ENCODE measurements at places on chromosomes 4 and X.

- H3K27me3 ChIP-seq, result no peaks in the 10 kb centered on the region
- no peak overlapping the region for H3K4me3 ChIP-seq
- H3K4me1 ChIP-seq, result peaks cover 8% of the 10 kb centered on the region
- H3K36me3 ChIP-seq, result no peaks in the 10 kb centered on the region
Measured at GRCh38 chrX:12994321-12994720, 19.4 kb downstream of the TMSB4X start.

DNA sequence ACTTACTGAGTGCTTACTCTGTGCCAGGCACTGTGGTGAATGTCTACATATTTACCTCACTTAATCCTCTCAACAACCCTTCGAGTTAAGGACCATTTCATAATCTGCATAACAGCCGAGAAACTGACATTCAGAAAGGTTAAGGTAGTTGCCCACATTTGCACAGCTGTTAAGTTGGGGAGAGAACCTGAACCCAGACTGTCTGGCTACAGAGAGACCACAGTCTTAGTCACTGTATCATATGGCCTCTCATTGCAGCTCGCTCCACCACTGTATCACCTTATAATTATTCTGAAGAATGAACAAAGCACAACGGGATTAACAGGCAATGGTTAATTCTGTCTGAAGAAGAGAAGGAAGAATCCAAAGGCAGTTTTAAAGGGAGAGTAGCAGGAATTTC, 98.5 kb downstream of the ADGRA3 start:
- no peak overlapping the region for H3K4me3 ChIP-seq
- H3K36me3 ChIP-seq, result no peaks in the 10 kb centered on the region
- H3K27me3 ChIP-seq, result no peaks in the 10 kb centered on the region
- H3K27ac ChIP-seq, result no peak overlapping the region
- no peak for DNase-seq
- H3K4me1 ChIP-seq, result no peaks in the 10 kb centered on the region

GRCh38 chr4:152165146-152165545, 370.7 kb downstream of the FBXW7 start:
- H3K27ac ChIP-seq, result no peak overlapping the region
- no peaks in the 10 kb centered on the region for H3K27me3 ChIP-seq
- no peak for DNase-seq
- H3K4me1 ChIP-seq, result peaks cover 5% of the 10 kb centered on the region

- no peak overlapping the region for H3K4me3 ChIP-seq
- peak; percentile 51 for DNase-seq
- no peaks in the 10 kb centered on the region for H3K36me3 ChIP-seq
- no peak overlapping the region for H3K27ac ChIP-seq
Measured at GRCh38 chrX:68732906-68733493, 85.5 kb downstream of the STARD8 start.

DNA sequence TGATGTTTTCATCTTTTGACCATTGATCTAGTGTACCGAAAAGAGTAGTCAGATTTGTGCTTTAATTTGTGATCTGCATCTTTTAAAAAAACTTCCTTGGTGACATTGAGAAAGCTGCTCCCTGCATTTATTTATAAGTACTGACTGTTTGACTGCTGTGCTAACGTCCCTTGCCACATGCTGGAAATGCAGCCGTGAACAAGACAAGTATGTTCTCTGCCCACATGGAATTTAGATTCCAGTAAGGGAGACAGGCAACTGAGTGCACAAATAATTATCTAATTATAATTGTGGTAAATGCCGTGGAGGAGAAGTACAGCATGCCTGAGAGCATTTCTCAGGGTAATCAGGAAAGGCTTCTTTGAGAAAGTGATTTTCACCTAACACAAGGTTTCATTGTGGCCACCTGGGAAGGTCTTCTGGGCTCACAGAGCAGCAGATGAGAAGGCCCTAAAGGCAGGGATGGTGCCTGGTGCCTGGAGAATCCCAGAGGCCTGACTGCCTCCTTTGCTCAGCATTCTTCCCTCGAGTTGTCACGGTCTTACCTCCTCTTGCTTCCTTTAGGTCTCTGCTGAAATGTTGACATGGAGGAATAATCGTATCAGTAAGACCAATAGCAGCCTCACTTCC, 55.8 kb downstream of the PTTG2 start:
- no peak overlapping the region for H3K27ac ChIP-seq
- no peaks in the 10 kb centered on the region for H3K27me3 ChIP-seq
- no peak for DNase-seq
- no peak overlapping the region for H3K4me3 ChIP-seq

GRCh38 chr4:53702334-53703266, 111.3 kb upstream of the LNX1 start:
- H3K4me1 ChIP-seq, result peaks cover 13% of the 10 kb centered on the region
- H3K27me3 ChIP-seq, result peaks cover 3% of the 10 kb centered on the region
- no peak for DNase-seq
- H3K4me3 ChIP-seq, result peak overlapping the region; percentile 55
- H3K27ac ChIP-seq, result peak overlapping the region; percentile 56

- no peak overlapping the region for H3K27ac ChIP-seq
- peaks cover 4% of the 10 kb centered on the region for H3K27me3 ChIP-seq
- DNase-seq, result no peak
- H3K36me3 ChIP-seq, result peaks cover 30% of the 10 kb centered on the region
Measured at GRCh38 chr4:4794421-4794820, 65.0 kb upstream of the MSX1 start.

GRCh38 chr4:112894951-112895350, 154.5 kb upstream of the ANK2 start:
- H3K36me3 ChIP-seq, result no peaks in the 10 kb centered on the region
- no peak overlapping the region for H3K27ac ChIP-seq
- H3K4me1 ChIP-seq, result no peaks in the 10 kb centered on the region
- peaks cover 3% of the 10 kb centered on the region for H3K27me3 ChIP-seq
- DNase-seq, result no peak

DNA sequence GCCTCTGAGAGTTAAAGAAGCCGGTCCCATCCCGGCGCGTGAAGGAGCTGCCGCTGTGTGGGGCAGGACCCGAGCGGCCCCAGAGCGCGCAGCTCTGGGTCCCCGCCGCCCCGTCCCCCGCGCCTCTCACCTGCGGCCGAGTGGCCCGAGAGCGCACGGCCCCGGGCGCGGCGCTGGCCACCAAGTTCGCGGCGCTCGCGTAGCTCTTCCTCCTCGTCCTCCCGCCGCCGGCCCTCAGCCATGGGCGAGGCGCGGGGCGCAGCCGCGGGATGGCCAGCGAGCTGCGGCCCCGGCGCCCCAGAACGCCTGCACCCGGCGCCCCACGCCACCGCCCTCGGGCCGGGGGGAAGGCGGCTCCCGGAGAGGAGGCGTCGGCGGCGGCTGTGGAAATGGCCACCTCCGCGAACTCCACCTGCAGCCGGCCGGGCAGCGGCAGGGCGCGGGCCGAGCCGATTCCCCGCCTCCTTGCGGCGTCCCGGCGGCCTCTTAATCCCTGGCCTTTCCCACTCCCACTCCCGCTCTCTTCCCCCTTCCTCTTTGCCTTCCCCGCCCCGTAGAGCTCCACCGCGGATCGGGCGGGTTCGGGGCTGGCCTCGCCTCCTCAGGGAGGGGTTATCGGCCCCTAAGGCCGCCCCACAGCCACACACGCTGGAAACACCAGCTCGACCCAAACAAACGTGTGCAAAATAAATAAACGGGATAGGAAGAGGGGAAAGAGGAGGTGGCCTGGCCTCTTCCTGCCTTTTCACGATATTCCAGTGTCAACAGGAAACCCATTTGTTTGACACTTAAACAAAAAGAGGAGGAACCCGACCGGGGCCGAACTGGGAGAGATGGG, at the start of gene SH3D19:
Gene SH3D19, minus strand, starts transcription at position 495 of the 838 bp plus-strand sequence. Its CDS starts 253 bp downstream, at position 242.
- peaks cover 5% of the 10 kb centered on the region for H3K36me3 ChIP-seq
- peaks cover 15% of the 10 kb centered on the region for H3K4me1 ChIP-seq
- peaks cover 54% of the 10 kb centered on the region for H3K27me3 ChIP-seq
- no peak for DNase-seq

DNA sequence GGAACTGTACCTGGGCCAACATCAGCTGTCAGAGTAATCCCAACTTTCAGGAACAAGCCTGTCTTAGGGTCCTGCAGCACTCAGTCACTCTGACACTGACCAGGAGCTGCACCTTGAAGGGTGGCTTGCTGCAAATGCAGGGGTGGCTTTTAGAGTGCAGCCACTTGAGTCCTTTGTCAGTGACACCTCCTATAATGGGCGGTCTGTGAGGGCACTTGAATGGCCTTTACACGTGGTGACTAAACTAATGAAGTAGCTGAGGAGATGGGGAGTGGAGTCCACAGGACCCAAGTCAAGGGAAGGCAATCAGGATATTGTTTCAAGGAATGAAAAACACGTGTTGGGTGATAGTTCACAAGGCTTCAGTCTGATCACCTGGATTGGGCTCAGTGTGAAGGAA, 11.1 kb upstream of the LNX1 start:
- no peak overlapping the region for H3K4me3 ChIP-seq
- peaks cover 33% of the 10 kb centered on the region for H3K27me3 ChIP-seq
- no peaks in the 10 kb centered on the region for H3K4me1 ChIP-seq
- no peak for DNase-seq

DNA sequence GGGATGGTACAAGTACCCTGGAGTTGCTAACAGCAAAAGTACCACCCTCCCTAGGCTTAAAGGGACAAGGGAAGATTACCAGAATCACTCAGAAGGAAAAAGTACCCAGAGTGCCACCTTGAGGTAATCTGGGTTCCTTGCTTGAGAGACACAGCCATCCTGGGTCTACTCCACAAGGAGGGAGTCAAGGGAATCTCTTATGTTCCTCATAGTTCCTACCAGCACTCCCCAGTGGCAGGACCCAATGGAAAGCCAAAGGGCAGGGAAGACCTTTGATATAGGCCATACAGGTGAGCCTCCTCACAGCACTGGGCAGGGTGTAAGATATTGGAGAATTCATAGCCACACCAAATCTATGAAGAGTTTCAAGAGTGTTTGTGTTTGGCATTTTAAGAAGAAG, 5.7 kb downstream of the IL2 start:
- H3K27ac ChIP-seq, result no peak overlapping the region
- H3K4me1 ChIP-seq, result peaks cover 12% of the 10 kb centered on the region
- peaks cover 28% of the 10 kb centered on the region for H3K27me3 ChIP-seq
- H3K36me3 ChIP-seq, result no peaks in the 10 kb centered on the region
- H3K4me3 ChIP-seq, result no peak overlapping the region

GRCh38 chr4:168835880-168836454, 174.1 kb downstream of the CBR4 start:
- H3K4me3 ChIP-seq, result no peak overlapping the region
- H3K27ac ChIP-seq, result no peak overlapping the region
- H3K27me3 ChIP-seq, result peaks cover 31% of the 10 kb centered on the region
- no peaks in the 10 kb centered on the region for H3K36me3 ChIP-seq

- no peaks in the 10 kb centered on the region for H3K4me1 ChIP-seq
- H3K36me3 ChIP-seq, result peaks cover 4% of the 10 kb centered on the region
- no peak for DNase-seq
- H3K4me3 ChIP-seq, result no peak overlapping the region
- no peaks in the 10 kb centered on the region for H3K27me3 ChIP-seq
Measured at GRCh38 chrX:84336646-84337045, 148.6 kb upstream of the RPS6KA6 start.

- H3K4me3 ChIP-seq, result no peak overlapping the region
- peaks cover 77% of the 10 kb centered on the region for H3K36me3 ChIP-seq
- H3K27me3 ChIP-seq, result no peaks in the 10 kb centered on the region
Measured at GRCh38 chrX:2351321-2351720, 149.5 kb downstream of the DHRSX start.

DNA sequence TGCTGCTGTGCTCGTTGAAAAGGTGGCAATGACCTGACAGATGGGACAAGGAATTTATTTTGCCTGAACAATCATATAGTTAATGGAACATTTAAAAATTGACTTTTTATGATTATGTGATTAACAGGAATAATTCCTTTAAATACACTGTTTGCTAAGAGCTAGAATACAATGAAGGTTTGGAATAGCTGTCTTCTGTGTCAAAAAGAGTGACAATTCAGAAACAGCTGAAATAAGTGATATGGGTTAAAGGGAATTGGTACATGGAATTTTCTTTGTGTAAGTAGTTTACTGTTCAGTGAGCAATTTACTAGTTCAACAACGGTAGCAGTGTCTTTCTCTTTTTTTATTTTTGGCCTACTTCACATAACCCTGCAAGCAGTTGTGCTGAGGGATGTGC, 1083.5 kb upstream of the GRID2 start:
- H3K27me3 ChIP-seq, result no peaks in the 10 kb centered on the region
- DNase-seq, result no peak
- H3K27ac ChIP-seq, result no peak overlapping the region
- H3K4me1 ChIP-seq, result no peaks in the 10 kb centered on the region
- no peaks in the 10 kb centered on the region for H3K36me3 ChIP-seq
- H3K4me3 ChIP-seq, result no peak overlapping the region

- H3K4me1 ChIP-seq, result no peaks in the 10 kb centered on the region
- DNase-seq, result no peak
- no peak overlapping the region for H3K27ac ChIP-seq
- H3K27me3 ChIP-seq, result no peaks in the 10 kb centered on the region
Measured at GRCh38 chrX:133454924-133455323, 39.6 kb upstream of the GPC4 start.

GRCh38 chrX:56615282-56615681, 51.9 kb downstream of the UBQLN2 start:
- H3K36me3 ChIP-seq, result peaks cover 2% of the 10 kb centered on the region
- H3K4me3 ChIP-seq, result no peak overlapping the region
- H3K27ac ChIP-seq, result no peak overlapping the region

DNA sequence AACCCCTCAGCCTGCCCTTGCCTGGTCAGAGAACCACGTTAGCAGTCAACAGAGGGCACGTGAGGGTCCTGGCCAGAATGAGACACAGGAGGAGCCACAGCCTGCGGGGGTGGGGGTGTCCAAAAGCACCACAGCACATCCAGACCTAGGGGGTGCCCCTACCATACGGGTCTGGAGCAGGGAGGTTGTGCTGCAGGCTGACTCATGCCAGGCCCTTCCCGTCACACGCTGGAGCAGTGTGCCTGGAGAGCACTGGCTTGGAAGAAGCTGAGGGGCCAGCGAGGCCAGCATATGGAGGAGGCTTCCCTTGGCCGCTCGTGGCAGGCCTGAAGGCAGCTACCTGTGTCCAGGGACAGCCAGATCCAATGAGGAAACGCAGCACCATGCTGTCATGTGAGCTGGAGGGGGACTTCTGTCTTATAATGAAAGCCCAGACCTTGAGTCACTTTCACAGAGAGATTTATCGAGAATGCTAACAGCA, 1.5 kb upstream of the IRAK1 start:
- DNase-seq, result no peak
- peaks cover 25% of the 10 kb centered on the region for H3K4me1 ChIP-seq
- no peak overlapping the region for H3K27ac ChIP-seq
- H3K27me3 ChIP-seq, result no peaks in the 10 kb centered on the region
- H3K36me3 ChIP-seq, result no peaks in the 10 kb centered on the region
- no peak overlapping the region for H3K4me3 ChIP-seq

- H3K36me3 ChIP-seq, result no peaks in the 10 kb centered on the region
- DNase-seq, result no peak
- no peaks in the 10 kb centered on the region for H3K4me1 ChIP-seq
- peak overlapping the region; percentile 23 for H3K27ac ChIP-seq
Measured at GRCh38 chr4:186161138-186161537, 30.2 kb upstream of the CYP4V2 start.

DNA sequence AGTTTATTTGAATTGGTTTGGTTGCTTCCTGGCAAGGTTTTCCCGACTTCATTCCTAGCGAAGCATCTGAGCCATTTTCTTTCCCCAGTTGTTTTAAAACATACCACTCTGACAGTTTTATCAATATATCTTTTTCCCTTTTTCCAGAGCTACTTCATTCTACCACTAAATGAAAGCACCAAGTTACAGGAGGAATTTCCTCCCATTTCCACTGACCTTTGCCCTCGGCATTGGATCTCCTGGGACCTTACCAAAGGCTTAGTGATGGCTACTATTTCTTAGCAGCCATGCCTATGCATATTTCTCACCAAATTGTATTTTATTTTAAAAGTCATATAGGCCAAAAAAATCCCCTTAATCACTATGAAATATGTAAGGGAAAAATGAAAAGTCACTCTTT, 150.5 kb downstream of the ZNF330 start:
- H3K27ac ChIP-seq, result no peak overlapping the region
- DNase-seq, result no peak
- no peaks in the 10 kb centered on the region for H3K36me3 ChIP-seq
- H3K4me1 ChIP-seq, result no peaks in the 10 kb centered on the region
- no peak overlapping the region for H3K4me3 ChIP-seq

Measured in naive thymus-derived CD8-positive, alpha-beta T cell (primary cell).